ENCODE measurements at places on chromosomes 12 and 14.

DNA sequence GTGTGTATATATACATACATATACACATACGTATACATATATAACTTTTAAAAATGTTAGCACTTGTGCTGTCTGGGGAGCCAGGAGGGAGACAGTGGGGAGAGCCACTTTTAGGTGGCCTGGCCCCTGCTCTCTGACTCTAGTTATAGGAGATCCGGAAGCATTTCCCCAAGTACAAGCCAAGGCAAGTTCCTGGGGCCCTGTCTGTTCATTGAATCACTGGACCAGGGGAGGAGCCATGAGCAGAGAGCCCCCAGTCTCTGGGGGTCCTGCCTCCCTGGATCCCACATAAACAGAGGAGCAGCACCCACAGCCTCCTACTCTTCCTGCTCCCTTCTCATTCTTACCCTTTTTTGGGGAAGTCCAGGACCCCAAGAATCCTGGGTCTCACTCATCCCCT, 45.4 kb upstream of the TMED10 start:
- no peak for DNase-seq

DNA sequence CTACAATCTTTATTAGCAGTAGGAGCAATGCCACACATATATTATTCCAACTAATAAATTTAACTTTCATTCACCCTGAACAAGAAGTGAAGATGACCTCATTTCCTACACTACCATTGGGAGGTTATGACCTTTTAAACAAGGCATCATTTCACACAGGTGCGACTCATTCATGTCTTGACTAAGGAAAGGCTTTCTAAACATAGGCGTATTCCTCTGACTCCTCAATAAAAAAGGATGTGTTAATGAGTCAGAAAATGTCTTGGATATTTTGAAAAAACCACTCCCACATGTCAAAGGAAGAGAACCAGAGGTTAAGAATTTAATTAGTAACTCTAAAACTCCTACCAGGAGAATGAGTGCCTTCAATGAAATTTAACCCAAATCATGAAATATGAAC, 115.2 kb downstream of the PRICKLE1 start:
- DNase-seq, result no peak

DNA sequence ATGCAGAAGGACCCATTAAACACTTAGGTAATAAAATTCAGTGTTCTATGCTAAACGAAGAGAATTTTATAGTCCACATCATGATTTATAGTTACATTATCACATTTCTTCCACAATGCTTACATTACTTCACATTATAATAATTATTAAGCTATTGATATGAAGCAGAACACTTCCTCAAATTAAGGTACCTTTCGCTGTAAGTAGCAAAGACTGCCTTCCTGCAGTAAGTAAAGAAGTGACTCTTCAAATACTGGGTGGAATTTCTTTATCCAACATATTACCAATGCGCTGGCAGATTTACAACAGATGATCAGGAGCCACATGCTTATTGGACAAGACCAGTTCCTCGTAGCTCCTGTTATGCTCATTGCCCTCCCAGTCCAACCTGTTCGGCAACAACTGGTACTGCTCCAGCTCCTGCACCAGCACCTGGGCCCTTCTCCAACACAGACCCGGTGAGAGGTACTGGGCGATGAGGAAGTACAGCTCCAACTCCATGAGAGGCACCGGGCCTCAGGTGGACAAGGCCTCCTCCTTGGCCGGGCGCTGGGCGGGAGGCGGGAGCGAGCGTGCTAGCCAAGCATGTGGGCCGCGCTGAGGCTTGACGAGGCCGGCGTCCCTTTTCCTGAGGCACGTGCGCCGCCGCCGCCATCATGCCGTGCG, 210.7 kb upstream of the ATP2B1 start:
- no peak for DNase-seq

DNA sequence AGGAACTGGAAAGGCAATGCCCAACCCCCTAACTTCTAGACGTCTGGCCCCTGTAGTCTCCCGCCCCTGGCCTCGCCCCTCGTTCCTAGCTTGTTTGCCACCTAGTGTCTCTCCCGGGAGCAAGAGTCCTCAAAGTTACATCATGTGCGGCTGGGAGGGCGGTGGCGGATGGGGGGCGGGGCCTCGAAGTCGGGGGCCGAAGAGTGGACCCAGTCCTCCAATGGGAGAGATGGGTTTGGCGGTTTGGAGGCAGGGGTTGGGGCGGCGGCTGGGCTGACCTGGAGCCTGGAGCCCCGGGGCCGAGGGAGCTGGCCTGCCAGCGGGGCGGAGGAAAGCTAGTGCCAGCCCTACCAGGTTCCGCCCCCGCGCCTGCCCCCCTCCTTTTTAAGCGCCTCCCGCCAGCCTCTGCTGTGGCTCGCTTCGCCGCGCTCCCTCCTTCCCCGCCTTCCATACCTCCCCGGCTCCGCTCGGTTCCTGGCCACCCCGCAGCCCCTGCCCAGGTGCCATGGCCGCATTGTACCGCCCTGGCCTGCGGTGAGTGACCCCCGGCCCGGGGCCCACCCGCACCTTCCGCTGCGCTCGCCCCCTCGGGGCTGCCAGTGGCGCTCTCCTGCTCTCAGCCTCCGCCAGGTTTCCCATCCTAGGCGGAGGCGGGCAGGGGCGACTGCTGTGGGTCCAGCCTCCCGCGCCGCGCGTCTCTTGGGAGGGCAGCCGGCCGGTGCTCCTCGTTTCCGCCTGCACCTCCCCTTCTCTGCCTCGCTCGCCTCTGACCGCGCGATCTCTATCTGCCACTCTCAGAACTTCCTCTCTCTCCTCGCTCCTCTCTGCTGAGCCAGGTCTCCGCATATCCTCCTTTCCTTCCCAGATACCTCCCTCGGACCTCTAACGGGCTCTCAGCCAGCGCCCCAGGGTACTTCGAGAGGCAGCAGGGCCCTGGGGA, at the start of gene PCK2:
Gene PCK2, plus strand, starts transcription at position 411 of the 940 bp plus-strand sequence. Its CDS starts 95 bp downstream, at position 506.
- peak; percentile 94 for DNase-seq

GRCh38 chr14:49212721-49213120, 373.5 kb downstream of the RPS29 start:
- DNase-seq, result no peak

DNA sequence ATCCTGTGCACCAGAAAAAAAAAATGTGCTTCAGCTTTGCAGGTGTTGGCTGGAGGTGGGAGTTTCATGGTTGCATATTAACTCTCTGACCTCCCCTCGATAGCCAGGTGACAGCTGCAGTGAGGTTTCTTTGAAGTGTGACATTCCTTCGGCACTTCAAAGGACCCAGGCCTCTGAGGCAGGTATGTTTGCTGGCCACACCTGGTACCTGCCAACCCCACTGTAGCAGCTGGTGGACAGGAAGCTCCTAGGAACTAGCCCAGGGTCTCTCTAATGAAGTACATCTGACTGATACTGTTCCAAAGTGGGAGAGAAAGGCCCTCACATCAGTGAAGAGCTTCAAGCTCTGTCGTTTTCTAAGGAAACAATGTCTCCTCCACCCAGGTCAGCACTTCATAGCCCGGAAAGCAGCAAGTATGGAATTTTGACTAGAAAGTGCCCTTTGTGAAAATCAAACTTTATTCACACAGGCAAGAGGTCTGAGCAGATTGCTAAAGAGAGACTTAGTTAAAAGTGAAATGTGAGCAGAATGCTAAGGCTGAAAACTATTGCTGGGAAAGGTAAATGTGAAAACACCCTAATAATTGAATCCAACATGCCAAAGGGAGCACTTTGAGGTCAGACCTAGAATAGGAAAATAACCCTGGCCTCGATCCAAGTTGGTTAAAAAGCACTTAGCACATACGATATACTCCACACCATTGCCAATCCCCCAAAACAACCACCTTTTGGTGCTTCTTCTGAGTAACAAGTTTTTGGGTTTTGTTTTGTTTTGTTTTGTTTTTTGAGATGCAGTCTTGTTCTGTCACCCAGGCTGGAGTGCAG, 71.3 kb downstream of the PHLDA1 start:
- no peak for DNase-seq

DNA sequence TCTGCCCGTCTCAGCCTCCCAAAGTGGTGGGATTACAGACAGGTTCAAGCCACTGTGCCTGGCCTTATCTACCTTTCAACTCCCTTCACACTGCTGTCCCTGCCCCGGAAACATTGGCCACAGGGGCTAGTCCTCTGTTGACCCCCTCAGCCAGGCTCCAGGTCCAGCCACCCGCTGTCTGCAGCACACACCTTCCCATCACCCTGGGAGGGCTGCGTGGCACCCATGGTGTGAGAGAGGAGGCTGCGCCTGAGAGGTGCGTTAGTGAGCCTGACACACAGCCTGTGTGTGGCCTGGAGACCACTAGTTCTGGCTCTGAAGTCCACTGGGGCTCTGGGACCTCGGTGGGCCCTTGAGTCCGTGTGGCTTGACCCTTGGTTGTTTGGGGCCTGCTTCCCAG, 28.4 kb upstream of the TRAF3 start:
- DNase-seq, result no peak

GRCh38 chr14:49999826-50000379, 107.0 kb downstream of the ARF6 start:
- DNase-seq, result no peak

GRCh38 chr12:2187195-2187945, 134.6 kb downstream of the CACNA1C start:
- no peak for DNase-seq

DNA sequence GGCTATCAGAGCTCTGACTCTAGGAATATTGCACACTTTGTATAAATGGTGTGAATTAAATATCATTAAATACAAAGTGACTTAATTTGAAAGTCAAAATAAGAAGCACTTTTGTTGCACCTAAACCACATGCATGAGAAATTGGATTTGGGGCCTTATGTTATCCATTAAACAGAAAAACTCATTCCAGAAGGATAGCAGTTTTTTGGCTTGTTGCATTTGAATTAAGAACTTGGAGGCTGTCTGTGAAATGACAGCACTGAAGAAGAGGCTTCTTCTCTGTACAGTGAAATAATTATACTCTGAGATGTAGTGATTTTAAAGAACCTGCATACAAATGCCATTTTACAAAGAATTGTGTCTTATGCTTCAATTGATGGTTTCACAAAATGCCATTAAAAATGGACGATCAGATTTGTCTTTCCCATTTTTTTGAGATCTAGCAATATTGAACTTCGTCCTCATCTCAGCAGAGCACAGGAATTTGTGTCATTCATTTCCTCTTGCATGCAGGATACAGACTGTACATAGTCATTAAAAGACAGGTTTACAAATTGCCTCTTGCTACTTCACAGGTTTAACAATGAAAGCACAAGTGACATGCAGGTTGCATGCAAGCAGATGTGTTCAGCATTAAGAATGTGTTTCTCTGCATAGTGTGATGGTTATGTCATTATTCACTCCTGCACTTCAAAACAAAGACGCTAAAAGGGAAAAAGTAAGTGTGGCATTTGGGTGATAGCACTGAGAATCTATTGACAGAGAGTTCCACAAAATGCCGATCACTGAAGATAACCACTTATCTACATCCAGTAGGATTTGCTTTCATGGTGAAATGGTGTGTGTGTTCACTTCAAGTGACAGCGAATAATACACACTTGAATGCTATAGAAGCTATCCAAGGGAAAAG, 35.9 kb upstream of the PYGL start:
- no peak for DNase-seq

GRCh38 chr12:113854385-113855142, 111.6 kb downstream of the RBM19 start:
- no peak for DNase-seq

DNA sequence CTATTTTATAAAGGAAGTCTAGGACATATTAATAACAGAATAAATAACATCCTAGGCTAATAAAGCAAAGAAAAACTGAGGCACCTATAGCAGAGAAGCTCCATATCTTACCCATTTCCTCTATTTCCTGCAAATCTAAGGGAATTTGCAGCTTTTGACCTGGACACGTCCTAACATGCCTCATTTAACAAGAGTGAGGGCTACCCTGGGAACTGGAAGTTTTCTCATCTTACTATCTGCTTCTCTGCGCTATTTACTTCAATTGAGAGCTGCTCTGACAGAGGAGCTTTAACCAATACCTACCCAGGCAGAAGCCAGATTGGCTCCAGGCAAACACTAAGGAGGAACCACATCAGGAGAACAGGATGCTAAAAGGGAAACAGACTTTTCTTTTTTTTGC, 5.7 kb downstream of the YBX3 start:
- no peak for DNase-seq

- peak; percentile 41 for DNase-seq
Observed at GRCh38 chr14:63770187-63770807, 42.4 kb upstream of the SGPP1 start.

- DNase-seq, result no peak
Observed at GRCh38 chr12:81627336-81628189, 131.6 kb downstream of the PPFIA2 start.

GRCh38 chr12:124727922-124728321, 135.7 kb downstream of the SCARB1 start:
- no peak for DNase-seq

GRCh38 chr12:125055591-125055990, 9.6 kb upstream of the AACS start:
- DNase-seq, result no peak

GRCh38 chr14:68016255-68016914, 196.8 kb downstream of the RAD51B start:
- DNase-seq, result no peak

DNA sequence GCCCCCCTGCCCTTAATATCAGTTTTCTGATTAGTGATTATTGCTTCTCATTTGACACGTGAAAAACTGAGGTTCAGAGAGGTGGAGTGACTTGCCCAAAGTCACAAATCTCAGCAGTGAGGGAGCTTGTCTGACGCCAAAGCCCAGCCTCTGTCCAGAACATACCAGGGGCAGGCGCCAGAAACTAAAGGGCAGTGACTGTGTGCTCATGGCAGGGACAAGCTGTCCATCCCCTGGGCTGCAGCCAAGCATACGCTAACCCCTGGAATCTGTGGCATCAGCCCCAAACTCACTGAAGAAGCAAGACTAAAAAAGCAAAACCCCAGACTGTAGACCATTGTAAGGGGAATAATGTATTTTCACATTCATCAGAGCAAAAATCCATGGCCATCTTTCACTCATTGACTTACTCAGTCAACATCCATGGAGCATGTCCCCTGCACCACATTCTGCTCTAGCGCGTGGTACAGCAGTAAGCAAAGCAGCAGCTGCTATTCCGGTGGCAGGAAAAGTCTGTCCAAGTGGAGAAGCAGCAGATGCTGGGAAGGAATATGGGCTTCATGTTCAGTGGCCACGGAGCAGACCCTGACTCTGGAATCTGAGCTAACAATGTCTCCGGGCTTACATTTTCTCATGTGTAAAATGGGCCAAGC, 1.5 kb upstream of the SERPINA4 start:
- no peak for DNase-seq

GRCh38 chr14:102958461-102958860, 36.0 kb downstream of the AMN start:
- DNase-seq, result no peak

GRCh38 chr14:33702293-33702692, 248.6 kb downstream of the EGLN3 start:
- DNase-seq, result no peak

Data from stimulated activated CD4-positive, alpha-beta T cell treated with anti-CD3 and anti-CD28 coated beads, Interleukin-2, amount 100 ng/mL, for 24 hours (primary cell).